ENCODE measurements at places on chromosomes 5 and 9. TPM values are rescaled to one million over a fixed set of nuclear protein-coding genes. Genes with fewer than 3 reads are reported as not detected.

The NUTM2G gene
- total RNA-seq, result 0.25 TPM

The ABO gene
- not detected for total RNA-seq

The OR1L1 gene
- total RNA-seq, result not detected

The SLC27A6 gene
- 4.5 TPM for total RNA-seq

The PCDHB1 gene
- total RNA-seq, result 0.08 TPM

The HSPB3 gene
- not detected for total RNA-seq

The BTF3 gene
- 760 TPM for total RNA-seq

The SPINK6 gene
- total RNA-seq, result not detected

The SHISAL2B gene
- 8.6 TPM for total RNA-seq

The PPP1R26 gene
- 32.7 TPM for total RNA-seq

The PCDHB14 gene
- total RNA-seq, result 2.9 TPM

DNA sequence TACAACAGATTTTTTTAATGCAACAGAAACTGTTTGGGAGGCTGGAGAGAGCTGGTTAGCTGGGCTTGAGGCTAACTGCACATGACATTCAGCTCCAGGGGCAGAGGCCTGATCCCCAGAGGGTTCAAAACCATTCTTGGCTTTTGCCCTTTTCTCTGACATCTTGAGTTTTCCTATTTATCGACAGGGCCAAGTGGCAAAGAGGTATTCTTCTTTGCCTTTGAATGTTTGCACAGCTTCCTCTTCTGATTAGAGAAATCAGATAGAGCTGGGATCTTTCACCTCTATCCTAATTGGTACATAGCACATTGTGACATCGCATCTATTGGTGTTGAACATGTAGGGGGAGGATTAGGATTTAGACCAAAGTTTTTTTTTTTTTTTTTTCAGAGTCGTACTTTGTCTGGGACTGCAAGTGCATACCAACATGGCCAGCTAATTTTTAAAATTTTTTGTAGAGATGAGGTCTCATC lies 143.7 kb downstream of the ACTBL2 start:
- H3K27ac ChIP-seq, result no peak overlapping the region
- no peak overlapping the region for H3K4me3 ChIP-seq
- no peaks in the 10 kb centered on the region for H3K27me3 ChIP-seq
- no peaks in the 10 kb centered on the region for H3K4me1 ChIP-seq

- H3K4me3 ChIP-seq, result no peak overlapping the region
- H3K27me3 ChIP-seq, result no peaks in the 10 kb centered on the region
- no peaks in the 10 kb centered on the region for H3K36me3 ChIP-seq
- H3K27ac ChIP-seq, result no peak overlapping the region
- no peak for DNase-seq
These were observed 103.7 kb upstream of the ITGA1 start for GRCh38 chr5:52684051-52684450.

- H3K4me3 ChIP-seq, result no peak overlapping the region
- no peaks in the 10 kb centered on the region for H3K27me3 ChIP-seq
- H3K4me1 ChIP-seq, result peaks cover 9% of the 10 kb centered on the region
These were observed 1.4 kb downstream of the RNU6ATAC start for GRCh38 chr9:134162926-134163370.

GRCh38 chr5:150186897-150187296 lies 3.0 kb upstream of the SLC6A7 start:
- peaks cover 48% of the 10 kb centered on the region for H3K27me3 ChIP-seq
- no peaks in the 10 kb centered on the region for H3K36me3 ChIP-seq
- H3K4me3 ChIP-seq, result no peak overlapping the region

GRCh38 chr9:68805890-68806517 lies 101.0 kb downstream of the PIP5K1B start:
- peaks cover under 1% of the 10 kb centered on the region for H3K4me1 ChIP-seq
- DNase-seq, result no peak
- no peaks in the 10 kb centered on the region for H3K27me3 ChIP-seq
- H3K4me3 ChIP-seq, result no peak overlapping the region
- H3K36me3 ChIP-seq, result no peaks in the 10 kb centered on the region
- no peak overlapping the region for H3K27ac ChIP-seq

- no peaks in the 10 kb centered on the region for H3K36me3 ChIP-seq
- no peak overlapping the region for H3K27ac ChIP-seq
- no peak for DNase-seq
These were observed 21.6 kb downstream of the CSF1R start for GRCh38 chr5:150064681-150065220.

DNA sequence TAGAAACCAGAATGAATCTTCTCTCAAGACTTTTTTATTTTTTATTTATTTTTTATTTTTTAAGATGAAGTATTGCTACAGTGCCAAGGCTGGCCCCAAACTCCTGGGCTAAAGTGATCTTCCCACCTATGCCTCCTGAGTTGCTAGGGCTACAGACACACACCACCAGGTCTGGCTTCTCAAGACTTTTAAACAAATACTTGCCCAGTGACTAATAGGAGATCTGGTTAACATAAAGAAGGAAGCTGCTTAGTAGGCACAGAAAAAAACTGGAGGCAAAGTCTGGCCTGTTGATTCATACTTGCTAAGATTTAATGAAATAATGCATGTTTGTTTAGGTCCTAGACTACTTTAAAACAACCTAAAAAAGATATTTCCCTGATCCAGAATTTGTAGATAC lies 43.8 kb downstream of the SLC38A9 start:
- H3K27me3 ChIP-seq, result no peaks in the 10 kb centered on the region
- no peak overlapping the region for H3K4me3 ChIP-seq
- H3K4me1 ChIP-seq, result no peaks in the 10 kb centered on the region
- no peak for DNase-seq

DNA sequence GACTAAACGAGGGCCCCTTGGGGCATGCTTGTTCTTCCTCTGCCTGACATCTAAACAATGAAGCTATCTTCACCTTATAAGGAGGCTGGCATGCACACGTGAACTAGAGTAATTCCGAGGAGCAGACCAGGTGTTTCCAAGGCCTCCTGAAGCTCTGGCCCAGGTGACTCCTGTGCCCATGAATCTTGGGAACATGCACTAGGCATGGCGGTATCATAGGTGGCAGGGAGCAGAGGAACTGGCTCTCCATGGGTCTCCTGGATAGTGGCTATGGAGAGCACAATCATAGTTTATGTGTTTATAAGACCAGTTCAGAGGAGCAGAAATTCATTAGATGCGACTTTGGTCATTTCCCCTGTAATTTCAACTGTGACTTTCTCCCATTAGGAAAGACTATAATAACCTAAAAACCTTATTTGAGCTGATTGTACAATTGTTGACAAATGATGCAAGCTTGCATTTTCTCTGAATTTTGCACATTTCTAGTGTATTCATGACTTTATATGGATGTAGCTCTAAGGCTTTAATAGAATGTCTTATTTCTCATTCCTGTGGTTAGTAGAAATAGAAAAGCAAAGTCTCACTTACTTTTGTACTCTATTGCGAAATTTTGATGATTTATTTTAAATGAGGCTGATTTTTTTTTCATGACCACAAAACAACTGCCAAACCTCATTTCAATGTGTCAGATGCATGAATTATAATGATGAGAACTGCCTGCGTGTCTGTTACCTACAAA lies 135.3 kb upstream of the RPS23 start:
- no peaks in the 10 kb centered on the region for H3K36me3 ChIP-seq
- no peaks in the 10 kb centered on the region for H3K4me1 ChIP-seq
- DNase-seq, result no peak
- H3K4me3 ChIP-seq, result no peak overlapping the region
- H3K27me3 ChIP-seq, result no peaks in the 10 kb centered on the region
- H3K27ac ChIP-seq, result no peak overlapping the region

GRCh38 chr9:86968258-86968920 lies 21.1 kb upstream of the GAS1 start:
- H3K27ac ChIP-seq, result no peak overlapping the region
- no peaks in the 10 kb centered on the region for H3K4me1 ChIP-seq
- H3K4me3 ChIP-seq, result no peak overlapping the region
- no peak for DNase-seq
- H3K27me3 ChIP-seq, result no peaks in the 10 kb centered on the region
- H3K36me3 ChIP-seq, result no peaks in the 10 kb centered on the region

- H3K27me3 ChIP-seq, result peaks cover 25% of the 10 kb centered on the region
- H3K4me1 ChIP-seq, result peaks cover 14% of the 10 kb centered on the region
- H3K4me3 ChIP-seq, result no peak overlapping the region
These were observed 171.1 kb upstream of the SMIM23 start for GRCh38 chr5:171614511-171614910.

DNA sequence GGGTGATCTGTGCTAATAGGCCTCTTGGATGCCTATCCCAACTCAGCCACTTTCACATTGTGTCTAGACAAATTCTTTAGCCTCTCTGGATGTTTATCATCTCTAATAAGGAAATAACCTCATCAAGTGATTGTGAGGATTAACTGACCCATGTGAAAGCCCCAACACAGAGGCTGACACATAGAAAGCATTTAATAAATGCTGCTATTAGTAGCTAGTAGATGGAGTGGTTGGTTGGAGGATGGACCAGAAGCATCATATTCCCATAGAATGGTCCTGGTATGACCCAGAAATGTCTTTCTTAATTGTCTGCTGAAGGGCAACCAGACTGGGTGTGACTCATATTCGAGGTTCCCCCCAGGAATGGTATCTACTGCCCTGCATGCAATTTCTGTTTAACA lies 124.4 kb downstream of the PIK3R1 start:
- H3K27ac ChIP-seq, result no peak overlapping the region
- H3K4me1 ChIP-seq, result 0 out of 2 replicates have a peak, but pooled peaks cover 2% of the 10 kb centered on the region
- no peaks in the 10 kb centered on the region for H3K36me3 ChIP-seq
- no peak for DNase-seq
- no peak overlapping the region for H3K4me3 ChIP-seq
